A673 (cell line): ENCODE measurements at places on chromosomes 13 and 19.

GRCh38 chr13:113879017-113879416 lies 15.1 kb upstream of the GAS6 start:
- peaks cover 6% of the 10 kb centered on the region for H3K4me1 ChIP-seq
- H3K36me3 ChIP-seq, result no peaks in the 10 kb centered on the region
- H3K27ac ChIP-seq, result no peak overlapping the region
- no peak for DNase-seq
- no peaks in the 10 kb centered on the region for H3K27me3 ChIP-seq

DNA sequence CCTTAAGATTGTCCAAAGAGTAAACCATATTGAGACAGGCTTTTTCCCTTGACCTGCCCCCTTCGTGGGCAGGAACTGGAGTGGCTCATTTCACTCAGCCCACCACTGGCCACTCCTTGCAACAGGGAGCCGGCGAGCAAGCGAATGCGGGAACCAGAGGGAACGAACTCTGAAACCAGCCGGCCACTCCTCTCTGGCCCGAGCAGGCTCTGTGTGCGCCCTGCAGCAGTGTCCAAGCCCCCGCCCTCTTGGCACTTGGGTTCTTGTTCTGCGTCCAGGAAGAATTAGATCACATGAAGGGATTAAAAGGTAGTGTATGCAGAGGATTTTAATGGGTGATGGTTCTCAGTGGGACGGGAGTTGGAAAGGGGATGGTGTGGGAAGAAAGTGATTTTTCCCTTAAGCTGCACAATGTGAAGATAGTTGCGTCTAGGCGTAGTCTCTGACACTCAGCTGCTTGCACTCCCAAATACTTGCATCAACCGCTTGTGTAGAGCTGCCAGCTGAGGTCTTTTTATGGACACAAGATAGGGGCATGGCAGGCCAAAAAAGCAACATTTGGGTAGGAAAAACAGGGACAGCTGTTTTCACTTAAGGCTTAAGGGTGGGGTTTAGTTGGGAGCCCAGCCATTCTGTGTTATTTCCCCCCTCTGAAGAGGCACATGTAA lies 1209.7 kb upstream of the PCDH20 start:
- DNase-seq, result no peak
- H3K27ac ChIP-seq, result no peak overlapping the region
- no peaks in the 10 kb centered on the region for H3K36me3 ChIP-seq
- H3K27me3 ChIP-seq, result no peaks in the 10 kb centered on the region
- H3K4me1 ChIP-seq, result no peaks in the 10 kb centered on the region
- H3K4me3 ChIP-seq, result no peak overlapping the region

GRCh38 chr19:9671655-9672054 lies 3.2 kb downstream of the ZNF562 start:
- no peak overlapping the region for H3K27ac ChIP-seq
- DNase-seq, result no peak
- no peak overlapping the region for H3K4me3 ChIP-seq
- peaks cover 41% of the 10 kb centered on the region for H3K36me3 ChIP-seq
- H3K4me1 ChIP-seq, result no peaks in the 10 kb centered on the region

DNA sequence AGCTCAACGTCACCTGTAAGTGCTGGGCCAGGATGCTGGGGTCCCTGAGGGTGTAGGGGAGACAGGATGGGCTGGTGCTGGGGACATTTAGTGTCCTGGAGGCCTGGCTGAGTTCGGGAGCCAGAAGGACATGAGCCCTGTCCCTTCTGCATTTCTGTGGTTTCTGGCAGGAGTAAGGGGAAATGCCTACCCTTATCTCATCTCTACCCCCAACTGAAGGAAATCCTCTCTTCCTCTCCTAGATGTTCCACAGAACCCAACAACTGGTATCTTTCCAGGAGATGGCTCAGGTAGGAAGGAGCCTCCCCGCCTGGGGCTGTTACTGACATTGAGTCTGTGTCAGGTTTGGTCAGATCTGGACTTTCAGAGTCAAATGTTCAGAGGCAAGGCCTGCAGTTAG lies 1.2 kb downstream of the CD33 start:
- peaks cover 60% of the 10 kb centered on the region for H3K27me3 ChIP-seq
- no peak for DNase-seq
- H3K4me3 ChIP-seq, result no peak overlapping the region
- no peaks in the 10 kb centered on the region for H3K4me1 ChIP-seq

GRCh38 chr13:31282741-31283455 lies 83.1 kb downstream of the B3GLCT start:
- no peaks in the 10 kb centered on the region for H3K27me3 ChIP-seq
- H3K4me1 ChIP-seq, result no peaks in the 10 kb centered on the region
- H3K27ac ChIP-seq, result no peak overlapping the region
- no peak for DNase-seq
- no peaks in the 10 kb centered on the region for H3K36me3 ChIP-seq

DNA sequence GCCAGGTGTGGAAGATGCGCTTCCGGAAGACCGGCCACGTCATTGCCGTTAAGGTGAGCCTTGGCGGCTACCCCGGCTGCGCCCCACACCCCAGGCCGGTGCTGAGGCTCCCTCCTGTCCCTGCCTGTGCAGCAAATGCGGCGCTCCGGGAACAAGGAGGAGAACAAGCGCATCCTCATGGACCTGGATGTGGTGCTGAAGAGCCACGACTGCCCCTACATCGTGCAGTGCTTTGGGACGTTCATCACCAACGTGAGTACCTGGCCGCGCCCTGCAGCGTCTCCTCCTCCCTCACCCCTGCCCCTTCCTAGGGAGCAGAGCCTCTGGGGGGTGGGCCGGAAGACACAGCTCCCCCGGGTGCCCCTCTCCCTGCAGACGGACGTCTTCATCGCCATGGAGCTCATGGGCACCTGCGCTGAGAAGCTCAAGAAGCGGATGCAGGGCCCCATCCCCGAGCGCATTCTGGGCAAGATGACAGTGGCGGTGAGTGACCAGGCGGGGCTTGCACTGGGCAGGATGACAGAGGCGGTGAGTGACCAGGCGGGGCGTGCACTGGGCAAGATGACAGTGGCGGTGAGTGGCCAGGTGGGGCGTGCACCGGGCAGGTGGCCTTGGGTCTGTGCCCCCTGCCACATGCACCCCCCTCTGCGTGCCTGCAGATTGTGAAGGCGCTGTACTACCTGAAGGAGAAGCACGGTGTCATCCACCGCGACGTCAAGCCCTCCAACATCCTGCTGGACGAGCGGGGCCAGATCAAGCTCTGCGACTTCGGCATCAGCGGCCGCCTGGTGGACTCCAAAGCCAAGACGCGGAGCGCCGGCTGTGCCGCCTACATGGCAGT lies 4.1 kb upstream of the TGFBR3L start:
- peaks cover 27% of the 10 kb centered on the region for H3K36me3 ChIP-seq
- H3K4me1 ChIP-seq, result no peaks in the 10 kb centered on the region
- no peak overlapping the region for H3K4me3 ChIP-seq
- no peak overlapping the region for H3K27ac ChIP-seq

DNA sequence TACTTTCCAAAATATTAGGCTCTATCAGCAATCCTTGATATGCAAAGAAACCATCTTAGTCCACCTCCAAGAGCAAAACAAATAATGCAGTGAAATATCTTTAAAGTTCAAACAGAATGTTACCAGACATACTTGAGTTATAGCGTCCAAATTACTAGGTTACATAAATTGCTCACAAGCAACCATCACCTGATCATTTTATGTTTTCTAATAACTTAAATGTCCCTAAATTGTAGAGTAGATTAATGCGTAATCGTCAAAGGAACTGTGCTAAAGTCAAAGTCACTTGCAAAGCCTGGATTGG lies 350.6 kb upstream of the ARGLU1 start:
- H3K4me1 ChIP-seq, result peaks cover 13% of the 10 kb centered on the region
- DNase-seq, result no peak
- no peak overlapping the region for H3K27ac ChIP-seq
- H3K36me3 ChIP-seq, result no peaks in the 10 kb centered on the region
- H3K4me3 ChIP-seq, result no peak overlapping the region
- H3K27me3 ChIP-seq, result peaks cover 7% of the 10 kb centered on the region

DNA sequence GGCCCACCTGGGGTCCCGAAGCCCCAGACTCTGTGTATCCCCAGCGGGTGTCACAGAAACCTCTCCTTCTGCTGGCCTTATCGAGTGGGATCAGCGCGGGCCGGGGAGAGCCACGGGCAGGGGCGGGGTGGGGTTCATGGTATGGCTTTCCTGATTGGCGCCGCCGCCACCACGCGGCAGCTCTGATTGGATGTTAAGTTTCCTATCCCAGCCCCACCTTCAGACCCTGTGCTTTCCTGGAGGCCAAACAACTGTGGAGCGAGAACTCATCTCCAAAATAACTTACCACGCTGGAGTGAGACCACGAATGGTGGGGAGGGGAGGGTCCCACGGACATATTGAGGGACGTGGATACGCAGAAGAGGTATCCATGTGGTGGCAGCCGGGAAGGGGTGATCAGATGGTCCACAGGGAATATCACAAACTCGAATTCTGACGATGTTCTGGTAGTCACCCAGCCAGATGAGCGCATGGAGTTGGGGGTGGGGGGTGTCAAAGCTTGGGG lies 1.0 kb upstream of the ICAM5 start:
- no peaks in the 10 kb centered on the region for H3K36me3 ChIP-seq
- peak; percentile 87 for DNase-seq
- H3K4me1 ChIP-seq, result peaks cover 56% of the 10 kb centered on the region
- peak overlapping the region; percentile 47 for H3K4me3 ChIP-seq
- peak overlapping the region; percentile 44 for H3K27ac ChIP-seq
